A172 (cell line): ENCODE measurements at places on chromosomes 12 and 14.

DNA sequence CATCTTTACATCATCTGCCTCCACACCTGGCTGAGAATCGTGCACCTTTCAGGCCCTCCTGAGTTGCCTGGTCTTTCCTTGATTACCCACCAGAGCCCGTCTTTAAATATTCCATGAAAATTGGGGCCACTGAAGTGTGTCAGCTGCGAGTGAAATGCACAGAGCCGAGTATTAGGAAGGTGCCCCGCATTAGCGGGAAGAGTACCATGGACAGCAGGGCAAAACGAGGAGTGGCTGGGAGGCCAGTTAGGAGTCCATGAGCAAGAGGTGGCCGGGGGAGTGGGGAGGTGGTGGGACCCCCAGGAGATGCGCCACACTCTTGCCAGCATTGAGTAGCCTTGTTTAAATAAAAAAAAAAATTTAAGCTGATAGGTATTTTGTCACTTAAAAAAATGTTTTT lies 99.6 kb downstream of the TSPAN9 start:
- no peak for DNase-seq

- no peak for DNase-seq
Measured at GRCh38 chr12:108004319-108004718, 124.8 kb upstream of the WSCD2 start.

DNA sequence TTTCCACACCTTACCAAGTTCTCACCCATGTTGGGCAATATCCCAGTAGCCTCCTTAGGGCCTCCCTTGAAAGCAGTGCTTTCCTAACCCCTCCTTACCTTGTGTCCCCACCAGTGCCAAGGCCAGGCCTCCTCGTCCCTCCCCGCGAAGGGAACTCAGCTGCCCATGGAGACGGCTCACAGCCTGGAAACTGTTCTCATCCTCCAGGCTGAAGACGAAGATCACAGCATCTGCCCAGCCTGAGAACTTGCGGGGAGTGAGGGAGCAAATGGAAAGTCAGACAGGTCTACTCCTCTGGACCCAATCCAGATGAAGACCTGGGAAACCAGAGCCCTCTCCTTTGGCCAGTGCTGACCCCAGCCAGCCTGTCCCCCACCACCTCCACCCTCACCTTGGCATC lies 4.6 kb downstream of the AGAP2 start:
- DNase-seq = no peak

DNA sequence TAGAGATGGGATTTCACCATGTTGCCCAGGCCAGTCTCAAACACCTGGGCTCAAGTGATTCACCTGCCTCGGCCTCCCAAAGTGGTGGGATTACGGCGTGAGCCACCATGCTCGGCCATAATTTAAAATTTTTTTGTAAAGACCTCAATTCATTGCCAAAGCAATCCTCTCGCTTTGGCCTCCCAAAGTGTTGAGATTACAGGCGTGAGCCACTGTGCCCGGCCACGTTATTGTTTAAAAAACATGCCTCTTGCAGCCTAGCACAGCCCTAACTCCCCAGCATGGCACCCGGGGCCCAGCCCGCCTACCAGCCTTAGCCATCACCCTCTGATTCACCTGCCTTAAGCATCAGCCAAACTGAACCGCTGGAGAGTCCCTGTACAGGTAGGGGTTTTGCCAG lies 13.1 kb upstream of the RPS6KL1 start:
- no peak for DNase-seq

GRCh38 chr14:65431951-65432350 lies 19.4 kb downstream of the FUT8 start:
- no peak for DNase-seq
